ENCODE measurements at places on chromosomes 5 and 9.

GRCh38 chr5:90022002-90022710 lies 387.4 kb downstream of the CETN3 start:
- no peak for DNase-seq

DNA sequence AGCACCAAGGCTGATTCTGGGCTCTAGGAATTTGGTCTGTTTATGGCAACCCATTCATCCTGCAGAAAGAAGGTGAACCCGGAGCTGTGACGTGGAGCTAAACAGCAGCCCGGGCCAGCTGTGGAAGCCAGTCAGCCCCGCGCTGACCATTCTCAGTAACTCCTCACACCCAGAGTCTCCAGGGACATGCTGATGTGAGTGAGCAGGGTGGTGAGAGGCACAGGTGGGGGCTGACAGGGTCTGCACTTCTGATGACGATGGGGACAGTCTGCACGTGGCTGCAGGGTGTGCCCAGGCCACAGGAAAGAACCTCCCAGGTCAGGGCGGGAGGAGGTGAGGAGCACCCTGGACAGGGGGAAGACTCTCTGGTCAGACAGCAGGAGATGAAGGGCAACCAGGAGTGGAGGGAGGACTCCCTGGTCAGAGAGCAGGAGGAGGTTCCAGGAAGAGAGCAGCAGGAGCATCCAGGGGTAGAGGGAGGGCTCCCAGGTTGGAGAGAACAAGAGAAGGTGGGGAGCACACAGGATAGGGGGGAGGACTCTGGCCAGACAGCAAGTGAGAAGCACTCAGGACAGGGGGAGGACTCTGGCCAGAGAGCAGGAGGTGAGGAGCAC lies 26.1 kb upstream of the SLC6A3 start:
- DNase-seq, result no peak

- DNase-seq, result no peak
Observed at GRCh38 chr5:88824892-88825583, 57.9 kb downstream of the MEF2C start.

- no peak for DNase-seq
Observed at GRCh38 chr9:127136880-127137639, 14.6 kb upstream of the ANGPTL2 start.

- DNase-seq, result no peak
Observed at GRCh38 chr9:79885093-79885857, 313.5 kb downstream of the TLE4 start.

- no peak for DNase-seq
Observed at GRCh38 chr9:75265525-75265972, 177.2 kb downstream of the OSTF1 start.

DNA sequence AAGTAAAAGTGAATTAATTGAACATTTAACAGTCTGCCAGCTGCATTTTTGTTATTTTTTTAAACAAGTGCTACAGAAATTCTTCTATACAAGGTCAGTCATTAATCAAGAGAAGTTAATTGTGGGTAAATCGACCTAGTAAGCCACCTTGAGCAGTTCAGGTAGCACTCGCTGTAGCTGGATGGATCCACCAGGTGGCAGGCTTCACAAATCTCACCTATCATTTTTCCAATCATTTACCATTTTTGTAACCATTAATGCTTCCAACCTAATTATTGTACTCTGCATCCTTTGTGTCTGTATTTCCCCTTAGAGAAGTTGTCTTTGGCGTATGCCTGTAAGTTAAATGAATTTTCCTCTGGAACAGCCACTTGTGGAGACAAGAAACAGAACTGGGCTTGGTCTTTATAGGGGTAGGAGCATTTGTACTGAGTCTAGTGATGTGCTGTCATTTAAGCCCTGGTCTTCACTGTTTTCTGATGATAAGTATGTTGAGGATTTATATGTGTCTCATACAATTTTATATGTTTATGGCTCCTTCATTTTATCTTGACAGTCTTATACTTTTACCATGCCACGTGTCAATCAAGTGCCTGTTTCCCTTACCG lies 39.5 kb downstream of the CD180 start:
- no peak for DNase-seq

- no peak for DNase-seq
Observed at GRCh38 chr5:129363991-129364390, 96.1 kb upstream of the ADAMTS19 start.

DNA sequence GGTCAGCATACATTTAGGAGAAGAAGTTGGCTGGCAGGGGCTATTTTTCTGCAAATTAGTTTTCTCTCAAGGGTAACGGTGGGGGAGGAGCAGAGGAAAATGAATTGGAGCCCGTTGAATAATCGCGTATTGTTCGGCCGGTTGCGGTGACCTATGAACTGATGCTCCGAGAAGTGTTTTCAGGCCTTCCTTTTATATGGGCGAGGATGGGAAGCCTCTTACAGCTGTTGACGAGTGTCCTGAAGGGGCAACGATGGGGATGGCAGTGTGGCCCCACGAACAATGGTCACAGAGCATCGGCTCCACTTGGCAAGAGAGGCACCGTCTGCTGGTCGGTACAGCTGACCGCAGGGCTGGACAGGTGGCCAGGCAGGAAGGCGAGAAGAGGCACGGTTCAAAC lies 400.7 kb downstream of the ZSWIM6 start:
- DNase-seq, result no peak

All from NCI-H2081 treated with DMSO at 0.1 percent for 48 hours (cell line).